ENCODE measurements at places on chromosomes 2 and 18.

- DNase-seq = no peak
Measured at GRCh38 chr2:201784563-201784962, 3.8 kb upstream of the ALS2 start.

GRCh38 chr2:97774425-97774824 lies 61.0 kb downstream of the ZAP70 start:
- DNase-seq = no peak

DNA sequence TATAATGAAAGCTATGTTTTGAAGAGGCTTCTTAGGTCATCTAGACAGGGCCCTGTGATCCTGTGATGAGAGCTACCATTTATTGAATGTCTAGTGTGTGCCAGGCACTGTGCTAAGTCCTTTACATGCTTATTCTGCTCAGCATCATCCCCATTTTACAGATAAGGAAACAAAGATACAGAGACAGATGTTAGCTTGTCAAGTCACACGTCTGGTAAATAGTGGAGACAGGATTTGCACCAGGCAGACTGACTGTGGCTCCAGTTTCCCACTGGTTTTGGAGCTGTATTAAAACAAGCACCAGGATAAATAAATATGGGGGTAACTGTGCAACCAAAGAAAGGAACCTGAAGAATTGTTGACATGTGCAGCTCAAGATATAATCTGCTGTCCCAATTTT lies 19.2 kb upstream of the EML6 start:
- DNase-seq = no peak

DNA sequence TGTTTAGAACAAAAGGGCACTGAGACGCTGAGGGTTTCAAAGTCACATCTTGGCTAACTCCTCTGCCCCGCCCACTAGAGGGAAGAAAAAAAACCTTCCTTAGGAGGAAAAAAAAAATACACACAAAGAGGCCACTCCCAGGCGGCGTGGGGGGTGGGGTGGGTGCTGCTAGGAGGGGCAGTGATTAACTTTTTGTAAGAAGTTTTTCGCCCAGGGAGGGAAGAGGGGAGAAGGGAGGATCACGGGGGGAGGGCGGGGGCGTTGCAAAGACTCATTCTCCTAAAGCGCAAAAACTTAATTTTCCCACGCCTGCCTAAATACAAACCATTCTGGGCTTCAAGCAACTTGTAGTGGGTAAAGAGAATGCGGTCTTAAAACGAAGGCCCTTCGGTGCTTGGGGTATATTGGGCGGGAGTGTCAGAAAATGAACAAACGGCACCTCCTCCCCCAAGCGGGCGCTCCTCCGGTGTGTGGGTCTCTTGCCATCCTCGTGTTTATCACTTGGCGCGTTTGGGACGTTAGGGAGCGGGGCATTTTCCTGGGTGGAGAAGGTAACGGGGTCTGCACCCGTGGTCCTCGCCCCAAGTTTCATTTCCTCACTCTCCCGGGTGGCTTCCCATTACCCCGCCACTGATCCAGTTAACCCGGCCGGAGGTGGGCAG lies 1.7 kb downstream of the CXCR4 start:
- peak; percentile 83 for DNase-seq
